ENCODE measurements at places on chromosomes 5 and 9.

- no peak for DNase-seq
Observed at GRCh38 chr5:32726086-32726557, 15.0 kb downstream of the NPR3 start.

DNA sequence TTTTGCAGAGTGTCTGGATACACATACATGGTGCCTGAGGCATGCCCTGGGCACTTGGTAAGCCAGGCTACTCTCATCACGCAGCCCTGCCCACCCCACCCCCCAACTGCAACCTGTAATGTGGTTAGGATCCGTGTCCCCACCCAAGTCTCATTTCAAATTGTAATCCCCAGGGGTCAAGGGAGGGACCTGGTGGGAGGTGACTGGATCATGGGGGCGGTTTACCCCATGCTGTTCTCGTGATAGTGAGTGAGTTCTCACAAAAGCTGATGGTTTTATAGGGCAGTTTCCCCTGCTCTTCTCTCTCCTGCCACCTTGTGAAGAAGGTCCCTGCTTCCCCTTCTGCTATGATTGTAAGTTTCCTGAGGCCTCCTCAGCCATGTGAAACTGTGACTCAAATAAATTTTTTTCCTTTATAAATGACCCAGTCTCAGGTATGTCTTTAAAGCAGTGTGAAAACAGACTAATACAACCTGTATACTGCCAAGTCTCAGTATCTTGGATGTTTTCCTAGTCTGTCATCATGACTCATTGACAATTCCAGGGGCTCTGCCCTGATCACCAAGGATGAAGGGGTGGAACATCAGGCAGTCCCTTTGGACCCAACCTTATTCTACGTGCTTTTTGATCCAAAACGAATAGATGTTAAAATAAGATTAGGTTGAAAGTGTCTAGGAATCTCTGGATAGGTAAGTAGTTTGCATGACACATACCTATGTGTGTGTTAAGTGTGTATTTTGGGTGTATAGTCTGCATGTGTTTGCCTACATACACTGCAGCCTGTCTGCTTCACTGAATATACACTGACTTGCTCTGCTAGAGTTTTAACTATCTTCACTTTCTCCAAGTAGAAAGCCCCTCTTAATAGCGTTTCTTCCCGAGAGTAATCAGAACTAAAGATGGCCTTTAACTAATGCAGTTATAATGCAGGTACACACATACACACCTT, 293.8 kb downstream of the SLIT3 start:
- no peak for DNase-seq

- DNase-seq: no peak
Observed at GRCh38 chr5:43638546-43638945, 35.6 kb downstream of the NNT start.

DNA sequence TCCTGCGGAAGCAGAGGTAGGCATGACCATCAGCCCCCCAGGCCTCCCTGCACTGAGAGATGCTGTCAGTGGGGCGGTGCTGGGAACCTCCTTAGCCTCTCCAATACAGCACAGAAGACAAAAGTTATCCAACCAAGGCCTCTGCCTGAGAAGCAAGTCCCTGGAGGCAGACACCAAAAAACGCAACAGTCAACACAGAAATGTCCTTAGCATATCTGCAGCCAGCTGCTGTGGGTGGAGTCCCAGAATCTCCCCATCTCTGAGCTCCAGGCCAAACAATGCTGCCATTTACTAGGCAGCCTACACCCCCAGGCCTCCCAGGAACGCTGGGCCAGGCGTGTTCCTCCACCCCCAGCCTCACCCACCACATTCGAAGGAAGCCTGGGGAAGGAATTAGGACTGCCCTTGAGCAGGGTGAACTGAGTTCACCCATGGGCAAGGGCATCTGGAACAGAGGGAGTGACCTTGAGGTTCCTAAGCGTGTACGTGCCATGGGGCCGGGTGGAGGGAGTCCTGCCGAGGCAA, 43.7 kb downstream of the STK10 start:
- no peak for DNase-seq

- DNase-seq: no peak
Observed at GRCh38 chr5:61333321-61333953, 1.4 kb downstream of the ZSWIM6 start.

DNA sequence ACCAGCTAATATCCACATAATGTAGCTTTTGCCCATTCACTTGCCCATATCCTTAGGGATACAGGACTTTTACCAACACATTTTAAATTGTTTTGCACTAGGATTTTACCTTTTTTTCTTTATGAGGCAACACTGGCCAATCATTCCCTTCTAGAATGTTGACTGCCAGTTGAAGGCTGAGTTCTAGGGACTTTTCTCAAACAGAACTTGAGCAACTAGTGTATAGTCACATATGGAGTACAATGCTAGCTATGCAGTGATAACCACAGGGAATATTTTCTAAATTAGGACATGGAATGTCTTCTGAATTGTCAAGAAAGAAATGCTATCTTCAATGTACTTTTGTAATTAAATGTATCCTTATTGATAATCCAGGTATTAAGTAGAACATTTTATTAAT, 133.6 kb downstream of the OXCT1 start:
- DNase-seq: no peak

DNA sequence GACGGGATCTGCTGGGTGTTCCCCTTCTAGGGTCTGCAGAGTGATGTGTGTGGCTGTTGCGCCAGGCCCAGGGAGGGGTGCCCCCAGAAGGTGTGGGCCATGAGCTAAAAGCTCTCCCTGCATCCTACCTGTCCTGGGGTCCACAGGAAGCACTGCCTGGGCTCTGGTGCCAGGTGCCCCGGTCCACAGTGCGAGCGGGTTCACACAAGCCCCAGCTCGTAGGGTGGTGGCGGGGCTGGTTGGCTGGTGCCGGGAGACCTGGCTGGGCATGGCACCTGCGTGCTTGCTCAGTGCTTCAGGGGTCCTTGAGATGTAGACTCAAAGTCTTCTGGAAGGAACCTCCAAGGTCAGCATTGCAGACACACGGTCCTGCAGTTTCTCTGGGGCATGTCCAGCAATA, 25.5 kb downstream of the ASS1 start:
- no peak for DNase-seq

GRCh38 chr5:149345892-149346222, 558 bp downstream of the GRPEL2 start:
- DNase-seq: no peak

GRCh38 chr5:145937432-145938250, 1.3 kb downstream of the SH3RF2 start:
- no peak for DNase-seq

- no peak for DNase-seq
Observed at GRCh38 chr5:54551926-54552325, 34.4 kb downstream of the SNX18 start.

- DNase-seq: no peak
Observed at GRCh38 chr5:56190497-56190896, 42.6 kb downstream of the ANKRD55 start.

GRCh38 chr5:1374030-1374678, 29.3 kb upstream of the CLPTM1L start:
- no peak for DNase-seq

- DNase-seq: no peak
Observed at GRCh38 chr5:16480821-16481538, 15.4 kb upstream of the ZNF622 start.

- no peak for DNase-seq
Observed at GRCh38 chr5:112548246-112548881, 129.3 kb upstream of the EPB41L4A start.

GRCh38 chr9:33285502-33285901, 4.8 kb upstream of the NFX1 start:
- no peak for DNase-seq

DNA sequence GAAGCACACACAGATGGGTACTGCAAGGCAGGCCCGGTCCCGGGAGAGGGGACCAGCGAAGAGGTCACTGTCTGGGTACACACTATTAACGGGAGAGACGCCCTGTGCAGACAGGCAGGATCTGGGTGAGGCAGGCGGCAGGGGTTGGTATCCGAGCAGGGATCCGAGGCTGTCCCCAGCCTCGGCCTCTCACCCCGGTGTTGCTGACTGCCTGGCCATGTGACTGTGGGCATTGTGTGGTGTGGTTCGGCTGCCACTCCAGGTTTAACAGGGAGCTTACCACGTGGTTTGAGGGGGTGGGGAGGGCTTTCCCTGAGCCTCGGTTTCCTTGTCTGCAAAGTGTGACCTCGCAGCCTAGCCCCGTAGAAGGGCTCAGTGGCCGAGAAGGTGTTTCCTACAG, 11.1 kb upstream of the RALGDS start:
- DNase-seq: no peak

GRCh38 chr5:2213121-2213730, 330.5 kb upstream of the IRX4 start:
- DNase-seq: no peak

Data from cortex of kidney (tissue), 1 donor.